ENCODE measurements at places on chromosomes 2 and 18. TPM values are rescaled to one million over a fixed set of nuclear protein-coding genes. Genes with fewer than 3 reads are reported as not detected.

The RGPD4 gene
- not detected for total RNA-seq

The ALPP gene
- not detected for total RNA-seq

The IL36G gene
- not detected for total RNA-seq

The SULT1C4 gene
- 0.15 TPM for total RNA-seq

The RTP5 gene
- not detected for total RNA-seq

The SIX2 gene
- total RNA-seq: not detected

The POLR1B gene
- 44.7 TPM for total RNA-seq

The CYP1B1 gene
- total RNA-seq: 27.6 TPM

The UPP2 gene
- not detected for total RNA-seq

The CD8B2 gene
- total RNA-seq: not detected

The SERPINB5 gene
- not detected for total RNA-seq

The MRPL44 gene
- 77.9 TPM for total RNA-seq

The MARCHF4 gene
- not detected for total RNA-seq

The RNF138 gene
- total RNA-seq: 24.8 TPM

The GPAT2 gene
- 4.5 TPM for total RNA-seq

The ANXA4 gene
- 37.1 TPM for total RNA-seq

The PCARE gene
- under 0.01 TPM for total RNA-seq

The PTPRN gene
- under 0.01 TPM for total RNA-seq

The NEURL3 gene
- total RNA-seq: under 0.01 TPM

The CROCC2 gene
- not detected for total RNA-seq

The PROKR1 gene
- not detected for total RNA-seq

The MAPK4 gene
- total RNA-seq: 16.5 TPM

The OSR1 gene
- not detected for total RNA-seq

The HAAO gene
- total RNA-seq: 0.31 TPM

The SLC38A11 gene
- 0.73 TPM for total RNA-seq

The WNT10A gene
- 0.34 TPM for total RNA-seq

The GNAL gene
- 77.1 TPM for total RNA-seq

The BOK gene
- 11.3 TPM for total RNA-seq

The DHRS9 gene
- total RNA-seq: not detected

The B3GNT7 gene
- total RNA-seq: 1.2 TPM

The NFU1 gene
- total RNA-seq: 36.5 TPM

The KCNJ3 gene
- not detected for total RNA-seq

The RGPD8 gene
- 14.5 TPM for total RNA-seq

The VPS4B gene
- total RNA-seq: 42.0 TPM

The TMSB10 gene
- total RNA-seq: 3,019 TPM

The HOXD12 gene
- not detected for total RNA-seq

The LRRTM1 gene
- not detected for total RNA-seq

The OXER1 gene
- total RNA-seq: not detected

The GCKR gene
- total RNA-seq: not detected

The TUBB8B gene
- total RNA-seq: not detected

The SLC5A7 gene
- total RNA-seq: not detected

The TBR1 gene
- total RNA-seq: under 0.01 TPM

The BMP10 gene
- total RNA-seq: not detected

The STEAP3 gene
- 3.6 TPM for total RNA-seq

The GALNT3 gene
- total RNA-seq: 45.2 TPM

The CPLX4 gene
- total RNA-seq: not detected

The LAMA3 gene
- total RNA-seq: under 0.01 TPM

The ANKRD23 gene
- 5.1 TPM for total RNA-seq

The TIGD1 gene
- 7.6 TPM for total RNA-seq

The LOXHD1 gene
- total RNA-seq: not detected

The CCL20 gene
- 0.33 TPM for total RNA-seq

The DNAJC5G gene
- total RNA-seq: not detected

The RBM45 gene
- 18.3 TPM for total RNA-seq

The BOLL gene
- not detected for total RNA-seq
